Germinal center (tissue), 1 donor: ENCODE measurements at places on chromosomes 2 and 18.

- peak; percentile 46 for DNase-seq
These were observed 1.6 kb downstream of the CNDP2 start for GRCh38 chr18:74497778-74498177.

DNA sequence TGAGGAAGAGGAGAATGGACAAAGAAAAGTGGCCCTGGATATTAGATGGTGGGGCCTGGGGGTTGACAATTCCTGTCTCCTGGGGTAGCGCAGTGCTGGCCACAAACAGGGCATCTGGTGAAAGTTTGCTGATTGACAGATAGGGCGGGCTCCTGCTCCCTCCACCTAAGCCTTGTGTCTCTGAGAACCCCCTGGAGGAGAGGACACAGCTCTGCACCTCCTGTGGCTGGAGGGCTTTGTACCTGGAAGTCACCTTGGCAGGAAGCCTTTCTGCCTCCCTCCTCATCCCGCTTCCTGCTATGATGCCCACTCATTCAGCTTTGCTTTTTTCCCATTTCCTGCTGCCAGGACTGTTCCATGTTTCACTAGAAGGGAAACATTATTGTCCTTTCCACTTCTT lies 72.4 kb downstream of the RHOB start:
- no peak for DNase-seq

DNA sequence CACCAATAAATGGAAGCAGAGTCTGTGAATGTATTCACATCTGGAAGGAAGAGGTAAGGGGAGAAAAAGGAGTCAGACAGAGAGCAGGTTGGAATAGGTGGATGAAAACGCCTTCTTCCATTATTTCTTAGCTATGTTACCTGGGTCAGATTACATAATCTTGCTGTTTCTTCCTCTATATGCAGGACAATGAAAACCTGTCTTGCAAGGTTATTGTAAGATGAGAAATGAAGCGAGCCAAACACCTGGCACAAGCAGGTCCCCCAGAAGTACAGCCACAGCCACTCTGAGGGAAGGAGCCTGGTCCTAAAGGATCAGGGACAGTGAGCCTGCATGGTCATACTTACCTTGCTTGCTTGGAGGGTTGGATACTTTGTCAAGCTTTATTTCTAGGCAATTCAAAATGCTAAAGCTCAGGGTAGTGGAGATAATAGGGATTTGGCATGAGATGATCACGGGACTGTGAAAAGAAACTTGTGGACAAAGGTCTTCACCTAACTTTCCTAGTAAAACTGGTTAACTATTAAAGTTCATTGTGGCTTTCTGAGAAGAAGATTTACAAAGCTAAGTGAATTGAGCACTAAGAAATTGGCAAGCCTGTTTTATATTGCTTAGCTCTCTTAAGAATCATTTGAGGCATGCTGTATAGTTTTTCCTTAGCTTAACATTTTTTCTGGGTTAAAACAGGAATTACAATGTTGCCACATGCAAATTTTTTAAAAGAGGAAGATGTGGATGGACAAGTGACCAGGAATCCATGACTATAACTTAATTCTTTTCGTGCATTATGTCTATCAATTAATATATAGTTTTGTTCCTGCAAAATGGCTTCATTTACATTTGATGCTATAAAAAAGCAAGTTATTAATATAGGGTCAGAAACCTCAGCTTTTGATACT lies 15.7 kb upstream of the PLA2R1 start:
- no peak for DNase-seq

DNA sequence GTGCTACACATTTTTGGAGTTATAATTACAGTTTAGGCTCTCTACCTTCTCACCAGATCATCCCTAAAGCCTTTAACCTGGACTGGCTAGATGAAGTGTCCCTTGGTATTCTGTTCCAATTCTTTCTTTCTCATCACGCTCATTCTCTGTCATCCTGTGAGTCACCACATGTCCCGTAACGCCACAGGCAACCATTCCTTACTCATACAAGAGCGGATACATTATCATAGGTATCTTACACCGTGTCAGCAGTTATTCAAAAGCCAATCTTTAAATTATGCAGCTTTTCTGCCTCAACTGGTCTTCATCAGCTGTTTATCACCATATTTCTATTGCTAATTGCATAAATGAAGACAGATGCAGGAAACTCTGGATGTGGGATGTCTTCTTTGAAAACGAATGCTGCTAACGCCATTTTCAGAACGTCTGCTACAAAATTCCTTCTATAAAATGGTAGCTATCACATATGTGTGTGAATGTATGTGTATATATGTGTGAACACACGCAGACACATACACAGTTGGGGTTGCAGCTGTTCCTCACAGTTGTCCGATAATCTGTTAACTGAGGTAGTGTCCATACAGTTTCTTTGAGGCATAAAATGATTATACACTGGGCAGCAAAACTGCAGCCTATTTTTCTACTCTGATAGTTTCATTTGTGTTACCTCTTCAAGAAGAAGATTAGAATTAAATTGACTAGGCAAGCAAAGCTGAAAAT lies 47.9 kb downstream of the EML6 start:
- DNase-seq: no peak

- no peak for DNase-seq
These were observed 812.9 kb upstream of the ACVR2A start for GRCh38 chr2:147031897-147032296.

GRCh38 chr18:52486052-52486451 lies 146.1 kb downstream of the DCC start:
- no peak for DNase-seq

- no peak for DNase-seq
These were observed 145.1 kb upstream of the RMP24 start for GRCh38 chr18:35827275-35827902.
